ENCODE measurements at places on chromosomes 2 and 18. TPM values are rescaled to one million over a fixed set of nuclear protein-coding genes. Genes with fewer than 3 reads are reported as not detected.

GRCh38 chr18:8705961-8706790 lies 820 bp downstream of the MTCL1 start:
- peak; percentile 21 for DNase-seq

GRCh38 chr2:100781523-100782379 lies 38.2 kb upstream of the NPAS2 start:
- no peak for DNase-seq

- DNase-seq, result no peak
Observed at GRCh38 chr2:237152361-237152760, 66.7 kb downstream of the COPS8 start.

Gene MAL
- 50.8 TPM for total RNA-seq

DNA sequence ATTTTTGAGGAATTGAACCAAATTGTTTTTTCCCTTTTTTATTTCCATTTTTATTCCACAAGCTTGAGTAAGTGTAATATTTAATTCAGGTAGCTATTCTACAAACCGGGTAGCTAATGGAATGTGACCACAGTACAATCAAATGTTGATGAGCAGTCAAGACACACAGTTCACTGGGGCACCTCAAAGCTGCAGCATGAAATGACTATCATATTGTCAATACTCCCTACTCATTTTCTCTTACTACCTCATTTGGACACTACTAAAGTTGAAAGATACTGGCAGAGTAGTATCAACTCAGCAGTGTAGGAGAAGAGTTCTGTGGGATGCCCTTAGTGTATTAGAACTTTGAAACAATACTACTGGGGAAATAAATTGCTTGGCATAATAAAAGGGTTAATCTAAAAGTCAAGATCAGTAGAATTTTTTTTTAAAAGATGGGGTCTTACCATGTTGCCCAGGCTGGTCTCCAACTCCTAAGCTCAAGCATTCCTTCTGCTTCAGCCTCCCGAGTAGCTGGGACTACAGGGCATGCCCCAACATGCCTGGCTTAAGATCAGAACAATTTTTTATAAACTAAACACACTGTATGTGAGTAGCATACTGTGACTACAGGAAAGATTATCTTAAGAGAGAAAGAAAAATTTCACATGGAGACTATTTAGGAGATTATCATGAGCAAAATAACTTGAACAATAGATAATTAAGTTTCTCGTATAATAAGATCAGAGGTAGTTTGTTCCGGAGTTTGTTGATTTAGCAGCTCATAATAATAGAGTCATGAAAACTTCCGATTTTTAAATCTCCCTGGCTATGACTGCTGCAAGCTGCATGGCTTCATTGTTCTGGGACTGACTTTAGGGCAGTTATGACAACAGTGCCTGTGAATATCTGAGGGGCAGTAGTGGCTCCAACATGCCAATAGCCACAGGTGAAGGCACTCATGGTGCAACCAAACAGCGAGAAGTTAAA lies 43.7 kb downstream of the MYO3B start:
- no peak for DNase-seq

Gene DSG1
- total RNA-seq, result not detected

Gene CROCC2
- total RNA-seq, result not detected

GRCh38 chr2:28626891-28627421 lies 124.7 kb upstream of the PPP1CB start:
- DNase-seq, result no peak

All from activated naive CD8-positive, alpha-beta T cell treated with anti-CD3 and anti-CD28 coated beads for 36 hours (primary cell).